NCI-H524 treated with DMSO at 0.1 percent for 48 hours (cell line): ENCODE measurements at places on chromosomes 11 and 22.

GRCh38 chr11:114059278-114059983, at the start of gene ZBTB16:
TSS of gene ZBTB16 (plus strand) at chr11:114059711. CDS start at chr11:114063301, 3,590 bp downstream.
- DNase-seq, result peak; percentile 5

DNA sequence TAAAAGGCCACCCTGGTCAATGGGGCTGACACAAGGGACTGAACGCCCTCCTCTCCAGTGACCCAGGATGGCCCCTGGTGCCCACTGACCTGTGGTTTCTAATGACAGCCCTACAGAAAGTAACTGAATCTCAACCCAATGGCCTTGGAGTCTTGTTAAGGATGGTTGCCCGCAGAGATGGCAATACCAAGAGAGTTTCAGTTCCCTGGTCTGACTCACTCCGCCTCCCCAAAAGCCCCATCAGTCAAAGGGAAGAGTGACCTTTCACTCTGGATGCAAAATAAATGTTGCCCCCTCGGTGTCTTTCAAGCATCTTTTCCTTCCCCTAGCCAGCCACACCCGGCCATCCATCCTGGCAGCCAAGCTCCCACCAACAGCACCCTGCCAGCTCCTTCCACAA, 57.7 kb upstream of the ISX start:
- no peak for DNase-seq

GRCh38 chr22:40808018-40808841, 10.9 kb downstream of the SLC25A17 start:
- no peak for DNase-seq

DNA sequence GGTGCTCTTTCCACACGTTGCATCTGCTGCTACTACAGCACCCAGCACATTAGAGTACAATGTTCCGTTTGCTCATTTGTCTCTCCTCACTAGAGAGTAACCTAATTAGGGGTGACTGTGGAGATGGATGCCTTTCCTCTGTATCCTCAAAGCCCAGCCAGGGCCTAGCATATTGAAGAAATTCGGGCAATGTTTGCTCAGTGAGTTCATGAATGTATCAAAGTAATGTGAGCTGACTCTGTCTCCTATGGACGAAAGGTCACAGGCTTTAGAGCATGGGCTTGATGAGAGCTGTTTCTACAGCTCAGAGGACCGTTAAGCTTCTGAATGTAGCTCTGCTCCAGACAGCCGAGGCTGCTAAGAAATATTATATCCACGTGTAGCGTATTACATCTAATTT, 67.5 kb downstream of the C11orf58 start:
- DNase-seq, result no peak

GRCh38 chr11:123509737-123510578, 79.9 kb downstream of the GRAMD1B start:
- DNase-seq, result peak; percentile 13

DNA sequence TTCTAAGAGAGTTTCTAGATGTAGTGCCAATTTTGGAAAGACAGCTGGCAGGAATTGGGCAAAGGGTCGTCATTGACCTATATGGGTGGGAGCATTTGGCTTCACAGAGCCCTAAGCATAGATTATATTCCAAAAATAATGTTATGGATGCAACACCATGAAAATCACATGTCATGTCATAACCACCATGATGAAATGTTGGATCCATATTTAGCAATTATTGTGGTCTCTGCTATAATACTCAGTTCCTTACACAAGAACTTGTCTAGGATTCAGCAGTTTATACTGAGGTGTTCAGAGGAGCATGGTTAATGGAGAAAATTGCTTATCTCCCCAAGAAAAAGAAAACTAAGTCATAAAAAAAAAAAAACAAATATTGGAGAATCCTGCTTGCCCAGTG, 31.6 kb downstream of the NTM start:
- DNase-seq, result no peak

GRCh38 chr11:61297746-61298145, 2.6 kb upstream of the VWCE start:
- no peak for DNase-seq

GRCh38 chr11:104529213-104529612, 365.3 kb upstream of the PDGFD start:
- DNase-seq, result no peak

DNA sequence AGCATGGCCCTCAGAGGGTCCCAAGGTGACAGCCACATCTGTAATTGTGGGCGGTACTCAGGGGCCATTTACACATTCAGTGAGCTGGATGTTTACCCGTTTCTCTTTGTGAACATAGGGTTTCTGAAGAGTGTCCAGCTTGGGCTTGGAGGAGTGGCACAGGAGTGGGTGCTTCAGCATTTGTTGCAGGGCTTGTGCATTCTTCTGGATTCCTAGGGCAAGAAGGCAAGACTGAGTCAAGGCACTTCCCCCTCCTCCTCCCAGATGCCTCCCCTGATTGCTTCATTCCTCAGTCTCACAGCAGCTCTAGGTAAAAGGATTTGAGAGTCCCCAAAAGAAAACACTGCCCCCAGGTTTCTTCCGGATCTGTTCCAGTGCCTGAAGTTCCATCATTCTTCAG, 95.4 kb downstream of the RNF169 start:
- DNase-seq, result no peak

GRCh38 chr11:64144587-64145472, 21.1 kb downstream of the MACROD1 start:
- DNase-seq, result no peak

DNA sequence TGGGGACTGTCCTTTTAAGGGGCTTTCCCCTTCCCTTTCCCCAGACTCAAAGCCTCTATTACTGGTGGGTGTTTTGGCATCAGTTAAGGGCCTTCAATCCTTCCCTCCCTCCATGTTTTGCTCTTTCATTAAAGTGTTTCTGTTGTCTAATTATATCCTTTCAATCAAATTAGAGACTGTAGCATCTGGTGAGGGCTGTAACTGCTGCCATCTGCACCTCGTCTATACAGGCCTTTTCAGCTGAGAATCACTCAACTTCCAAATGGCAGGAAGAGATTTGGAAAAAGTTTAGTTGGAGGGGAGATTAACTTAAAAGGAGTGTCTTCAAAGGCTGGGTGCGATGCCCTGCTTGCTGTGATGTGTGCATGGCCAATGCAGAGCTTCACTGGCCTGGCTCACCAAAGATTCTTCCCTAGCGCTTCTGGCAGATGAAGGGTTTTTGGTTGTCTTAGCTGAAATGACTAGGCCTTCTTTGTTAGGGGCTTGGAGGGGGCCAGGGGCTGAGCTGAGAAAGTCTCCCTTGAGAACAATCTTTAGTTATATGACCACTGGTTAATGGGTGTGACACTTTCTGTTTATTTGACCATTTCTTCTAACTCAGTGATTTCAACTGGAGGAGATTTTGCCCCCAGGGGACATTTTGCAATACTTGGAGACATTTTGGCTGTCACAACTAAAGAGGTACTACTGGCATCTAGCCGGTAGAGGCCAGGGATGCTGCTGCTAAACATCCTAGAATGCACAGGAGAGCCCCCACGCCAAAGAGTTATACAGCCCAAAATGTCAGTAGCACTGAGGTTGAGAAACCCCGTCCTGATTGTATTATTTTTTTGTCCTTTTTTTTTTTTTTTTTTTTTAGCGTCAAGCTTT, 7.5 kb downstream of the KREMEN1 start:
- peak; percentile 94 for DNase-seq

DNA sequence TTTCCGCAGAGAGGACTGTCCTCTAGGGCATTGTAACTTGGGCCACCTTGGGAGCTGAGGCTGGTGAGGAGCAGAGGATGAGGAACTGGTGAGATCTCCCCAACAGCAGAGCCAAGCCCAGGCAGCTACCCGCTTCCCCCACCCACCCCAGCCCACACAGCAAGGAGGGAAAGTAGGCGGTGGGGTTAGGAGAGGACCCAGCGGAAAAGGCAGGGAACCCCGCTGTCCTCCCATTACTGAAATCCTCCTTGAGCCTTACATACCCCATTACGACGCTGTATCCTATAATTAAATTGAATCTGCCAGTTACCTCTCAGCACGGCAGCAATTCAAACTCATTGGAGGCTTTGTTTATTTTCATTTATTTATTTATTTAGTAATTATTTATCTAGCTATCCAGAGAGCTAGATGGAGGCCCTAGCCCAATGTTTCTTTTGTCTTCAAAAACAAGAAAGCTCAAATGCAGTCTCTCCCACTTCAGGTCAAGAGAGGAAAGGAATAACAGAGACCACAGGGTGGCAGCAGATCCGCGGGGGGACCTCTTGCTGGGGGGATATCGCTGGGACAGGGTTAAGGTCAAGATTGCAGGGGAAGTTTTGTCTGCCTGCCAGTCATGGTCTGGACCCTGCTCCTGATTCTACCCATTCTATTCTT, 218.0 kb downstream of the ST3GAL4 start:
- DNase-seq, result no peak

GRCh38 chr11:36976741-36977140, 378.7 kb upstream of the RAG2 start:
- no peak for DNase-seq

GRCh38 chr11:44564166-44564565, 1.3 kb upstream of the CD82 start:
- no peak for DNase-seq

- DNase-seq, result no peak
Measured at GRCh38 chr11:33394431-33395109, 137.4 kb downstream of the HIPK3 start.

DNA sequence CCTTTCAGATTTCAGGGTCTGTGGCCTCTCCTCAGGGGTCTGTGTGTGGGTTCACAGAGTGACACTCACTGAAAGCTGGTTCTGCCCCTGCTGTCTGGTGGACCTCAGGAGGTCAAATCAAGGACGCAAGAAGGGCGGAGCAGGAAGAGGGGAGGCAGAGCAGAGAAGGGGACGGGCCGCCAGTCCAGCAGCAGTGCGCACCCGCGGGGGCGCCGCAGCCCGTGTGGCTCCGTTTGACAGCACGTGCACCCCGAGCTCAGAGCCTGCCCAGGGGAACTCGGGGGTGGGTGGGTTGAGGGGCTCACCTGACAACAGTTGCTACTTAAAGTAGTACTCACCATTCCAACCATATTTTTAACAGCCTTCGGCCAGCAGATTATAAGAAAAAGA, 71.4 kb upstream of the PITPNB start:
- DNase-seq, result no peak

DNA sequence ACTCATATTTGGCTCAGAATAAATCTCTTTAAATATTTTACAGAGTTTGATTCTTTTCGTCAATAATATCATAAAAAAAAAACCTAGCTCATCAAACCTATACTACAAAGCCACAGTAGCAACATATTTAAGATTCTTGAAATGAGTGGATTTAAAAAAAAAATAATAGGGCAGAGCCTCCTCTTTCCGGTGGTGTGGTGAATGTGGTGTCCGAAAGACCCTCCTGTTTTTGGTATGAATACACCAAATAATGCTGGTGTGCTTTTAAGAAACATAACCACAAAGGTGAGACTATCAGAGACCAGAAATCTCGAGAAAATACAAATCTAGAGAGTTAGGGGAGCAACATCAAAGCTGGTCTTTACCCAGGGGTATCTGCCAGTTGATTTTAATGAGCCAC, 342.6 kb downstream of the TBC1D22A start:
- no peak for DNase-seq

GRCh38 chr11:953512-953911, 27.8 kb downstream of the AP2A2 start:
- no peak for DNase-seq

DNA sequence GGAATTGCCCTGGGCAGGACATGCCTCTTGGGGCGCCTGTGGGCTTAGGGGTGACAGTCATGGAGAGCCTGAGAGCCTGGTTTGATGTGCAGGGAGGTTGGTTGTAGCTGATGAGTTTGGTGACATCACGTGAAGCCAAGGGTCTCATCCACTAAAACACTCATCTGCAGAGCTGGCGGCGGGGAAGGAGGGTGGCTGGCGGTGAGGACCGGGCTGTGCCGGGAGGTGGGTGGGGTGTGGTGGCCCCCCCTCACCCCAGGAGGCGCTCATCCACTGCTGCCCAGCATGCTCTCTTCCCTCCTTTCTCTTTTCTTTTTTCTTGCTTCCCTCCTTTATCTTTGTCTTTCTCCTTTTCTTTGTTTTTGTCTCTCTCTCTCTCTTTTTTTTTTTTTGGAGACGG, 49.0 kb downstream of the GRAMD4 start:
- no peak for DNase-seq

GRCh38 chr22:29184849-29185490, 20.7 kb upstream of the EMID1 start:
- no peak for DNase-seq

- DNase-seq, result no peak
Measured at GRCh38 chr11:47864901-47865300, 16.8 kb upstream of the NUP160 start.

- DNase-seq, result peak; percentile 22
Measured at GRCh38 chr11:85941380-85941973, 86.3 kb downstream of the CCDC83 start.
